ENCODE measurements at places on chromosomes 16 and 17.

GRCh38 chr17:14201021-14201987 is 35.4 kb downstream of the CDRT15 start:
- no peak for DNase-seq

DNA sequence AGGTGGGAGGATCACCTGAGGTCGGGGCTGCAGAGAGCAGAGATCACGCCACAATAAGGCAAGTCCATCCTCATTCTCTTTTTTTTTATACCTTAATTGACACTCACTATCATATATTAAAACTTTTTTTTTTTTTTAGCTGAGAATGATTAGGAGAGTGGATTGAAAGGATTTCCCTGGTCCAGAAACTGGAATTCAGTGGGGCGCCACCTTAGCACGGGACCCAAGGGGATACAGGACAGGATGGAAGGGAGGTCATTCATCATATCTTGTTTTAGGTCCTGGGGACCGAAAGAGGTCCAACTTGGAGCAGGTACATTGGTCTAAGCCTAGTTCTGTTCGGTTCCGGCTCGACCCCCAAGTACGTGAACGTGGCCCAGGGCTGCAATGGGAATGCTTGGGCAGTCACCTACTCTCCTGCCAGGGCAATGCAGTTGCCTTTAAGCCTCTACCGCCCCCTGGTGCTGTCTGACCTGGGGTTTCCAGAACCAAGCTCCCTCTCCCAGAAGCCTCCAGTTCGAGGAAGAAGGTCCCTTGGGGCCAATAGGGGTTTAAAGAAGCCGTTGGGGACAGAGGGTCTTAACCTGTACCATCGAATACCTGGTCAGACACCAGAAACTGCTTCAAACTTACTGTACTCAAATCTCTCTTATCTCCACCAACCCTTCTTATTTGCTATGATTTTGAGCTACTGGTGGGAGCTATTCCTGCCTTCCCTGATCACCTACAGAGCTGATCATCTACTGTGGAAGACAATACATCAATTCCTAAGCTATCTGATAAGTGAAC is 19.9 kb upstream of the GPATCH8 start:
- no peak for DNase-seq

DNA sequence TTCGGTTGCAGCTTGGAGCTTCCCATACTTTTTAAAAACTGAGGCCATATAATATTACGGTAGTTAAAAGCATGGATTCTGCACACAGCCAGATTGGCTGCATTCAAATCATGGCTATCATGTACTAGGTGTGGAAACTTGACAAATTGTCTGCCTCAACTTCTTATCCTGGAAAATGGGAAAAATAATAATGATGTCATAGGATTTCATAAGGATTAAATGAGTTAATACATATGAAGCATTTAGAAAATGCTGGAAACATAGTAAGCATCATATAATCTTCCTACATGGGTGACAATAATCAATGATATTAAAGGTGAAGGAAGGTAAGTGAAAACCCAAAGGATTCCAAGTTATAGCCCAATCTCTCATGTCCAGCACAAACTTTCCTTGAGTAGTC is 588.5 kb upstream of the HSBP1 start:
- DNase-seq: no peak

DNA sequence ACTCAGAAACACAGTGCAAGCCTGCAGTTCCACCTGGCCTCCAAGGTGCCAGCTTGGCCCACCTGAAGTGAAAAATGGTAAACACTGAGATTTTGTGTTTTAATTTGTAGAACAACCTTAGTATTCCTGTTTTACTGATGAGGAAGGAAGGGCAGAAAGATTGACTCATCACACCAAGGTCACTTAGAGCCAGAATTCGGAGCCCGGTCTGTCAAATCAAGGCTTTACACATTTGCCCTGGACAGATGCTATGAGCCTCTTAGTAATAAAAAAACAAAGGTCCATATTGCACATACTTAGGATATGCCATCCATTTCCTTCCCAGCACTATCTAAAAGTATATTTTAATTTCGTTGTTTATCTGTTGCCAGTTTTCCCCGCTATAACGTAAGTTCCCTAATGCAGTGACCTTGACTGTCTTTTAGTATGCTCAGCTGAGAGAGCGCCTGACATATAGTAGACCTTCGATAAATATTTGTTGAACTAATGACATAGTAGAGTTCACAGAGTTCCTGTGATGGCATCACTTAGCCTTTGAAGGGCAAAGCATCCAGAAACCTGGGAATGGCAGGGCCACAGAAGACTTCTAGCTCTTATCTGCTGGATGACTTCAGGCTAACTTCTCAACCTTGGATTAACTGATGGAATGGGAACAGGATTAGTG is 7.2 kb upstream of the TBKBP1 start:
- DNase-seq: no peak

DNA sequence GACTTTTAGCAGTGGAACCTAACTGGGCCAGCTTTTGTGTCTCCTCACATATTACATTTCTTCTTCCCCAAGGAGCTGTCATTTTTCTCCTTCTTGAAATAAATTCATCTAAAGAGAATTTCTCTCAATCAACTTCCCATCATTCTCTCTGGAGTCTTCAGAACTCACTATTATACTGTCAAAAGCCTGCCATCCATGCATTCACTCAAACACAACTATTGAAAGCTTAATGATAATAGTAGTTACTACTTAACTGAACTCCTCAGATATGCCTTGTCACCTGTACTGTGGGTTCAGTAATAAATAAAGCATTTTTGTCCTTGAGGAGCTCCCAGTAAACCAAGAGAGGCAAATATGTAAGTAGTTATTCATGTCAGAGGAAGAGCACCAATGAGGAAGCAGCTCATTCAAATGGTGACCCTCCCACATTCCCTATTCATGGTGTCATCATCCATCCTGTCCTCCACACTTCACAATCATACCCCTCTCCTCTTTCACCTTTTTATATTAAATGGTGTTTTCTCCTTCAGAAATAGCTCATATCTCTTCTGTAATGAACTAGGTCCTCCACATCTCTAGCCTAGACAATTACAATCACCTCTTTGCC is 162.6 kb downstream of the CA10 start:
- DNase-seq: no peak

- no peak for DNase-seq
Observed at GRCh38 chr16:28491230-28491969, 474 bp downstream of the CLN3 start.

DNA sequence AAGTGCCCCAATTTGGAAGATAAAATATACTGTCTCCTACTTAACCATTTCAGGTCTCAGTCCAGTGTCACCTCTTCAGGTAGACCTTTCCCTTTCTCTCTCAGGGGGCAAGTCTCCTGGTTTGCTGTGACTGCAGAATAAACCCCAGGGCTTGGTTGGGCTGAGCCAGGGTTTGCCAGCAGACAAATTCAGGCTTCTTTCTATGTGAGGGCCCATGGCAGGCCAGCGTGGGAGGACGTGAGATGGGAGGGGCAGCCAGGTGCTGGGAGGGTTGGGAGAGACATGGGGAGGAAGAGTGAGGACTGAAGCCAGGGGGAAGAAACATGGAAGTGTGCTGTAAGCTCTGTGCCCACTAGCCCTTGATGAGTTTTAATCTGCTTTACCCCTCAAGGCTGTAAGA is 163.2 kb downstream of the SPECC1 start:
- DNase-seq: no peak

DNA sequence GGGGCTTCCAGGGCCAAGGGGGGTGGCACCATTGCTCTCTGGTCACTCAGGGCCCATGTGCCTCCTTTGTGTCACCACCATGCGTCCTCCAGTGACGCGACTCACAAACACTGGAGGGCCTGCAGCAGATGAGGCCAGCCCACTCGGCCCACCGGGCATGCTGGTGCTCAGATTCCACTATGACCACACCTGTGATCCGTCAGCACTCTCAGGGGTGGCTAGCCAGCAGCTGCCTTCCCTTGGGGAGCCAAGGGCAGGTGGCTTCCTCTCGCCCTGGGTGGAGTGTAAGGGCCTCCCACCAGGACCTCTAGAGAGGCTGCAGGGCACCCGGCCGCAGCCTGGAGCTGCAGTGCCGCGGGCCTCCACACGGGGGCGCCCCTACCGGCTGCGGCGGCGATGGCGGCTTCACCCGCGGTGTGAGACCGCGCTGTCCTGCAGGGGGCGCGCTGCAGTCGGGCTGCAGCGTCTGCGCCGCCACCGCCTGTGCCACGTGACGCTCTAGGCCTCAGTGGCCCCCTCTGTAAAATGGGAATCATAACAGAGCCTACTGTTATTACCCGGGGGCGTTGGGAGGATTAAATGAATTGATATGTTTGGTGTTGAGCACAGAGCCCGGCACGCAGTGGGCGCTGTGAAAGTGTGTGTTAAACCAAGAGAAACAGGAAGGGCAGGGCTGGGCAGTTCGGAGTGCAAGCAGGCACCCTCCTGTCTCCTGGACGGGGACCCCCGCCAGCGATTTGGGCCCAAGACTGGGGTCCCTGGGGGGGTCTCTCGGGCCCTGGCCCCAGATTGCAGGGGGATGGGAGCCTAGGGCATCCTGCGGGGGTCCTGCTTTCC is 192.4 kb upstream of the GSE1 start:
- DNase-seq: peak; percentile 58

- no peak for DNase-seq
Observed at GRCh38 chr17:77772461-77772897, 186.0 kb upstream of the TNRC6C start.

- no peak for DNase-seq
Observed at GRCh38 chr17:17186051-17186450, 20.1 kb downstream of the PLD6 start.

GRCh38 chr17:17435323-17435722 is 41.5 kb upstream of the MED9 start:
- DNase-seq: no peak

- DNase-seq: no peak
Observed at GRCh38 chr17:37710344-37710886, 34.4 kb downstream of the HNF1B start.

GRCh38 chr17:41476866-41477815 is 3.8 kb downstream of the KRT35 start:
- DNase-seq: no peak

DNA sequence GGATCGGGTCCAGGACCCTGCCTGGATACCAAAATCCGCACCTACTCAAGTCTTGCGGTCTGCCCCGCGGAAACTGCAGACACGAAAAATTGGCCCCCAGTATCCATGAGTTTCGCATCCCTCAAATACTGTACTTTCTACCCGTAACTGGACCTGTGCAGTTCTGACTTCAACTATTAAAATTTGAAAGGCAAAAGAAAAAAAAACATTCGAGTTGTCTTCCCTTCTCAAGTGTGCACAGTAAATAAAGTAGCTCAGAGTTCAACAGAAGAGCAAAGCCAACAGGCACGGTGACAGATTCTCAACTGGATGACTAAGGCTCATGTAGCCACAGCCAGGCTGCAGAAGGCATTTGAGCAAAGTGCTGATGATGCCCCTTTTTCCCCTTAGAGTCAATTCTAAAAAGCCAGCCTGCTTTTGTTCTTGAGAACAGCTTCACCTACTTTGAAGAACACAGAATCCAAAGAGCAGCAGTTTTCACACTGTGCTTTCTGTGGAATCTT is 32.5 kb downstream of the MARF1 start:
- no peak for DNase-seq

- DNase-seq: no peak
Observed at GRCh38 chr17:57638284-57638683, 106.8 kb downstream of the CCDC182 start.

- DNase-seq: no peak
Observed at GRCh38 chr16:11283820-11284248, 2.7 kb upstream of the PRM1 start.

Data from RWPE2 (cell line).